Right hindlimb (tissue), 1 donor: ENCODE measurements at places on chromosomes 5 and 9.

DNA sequence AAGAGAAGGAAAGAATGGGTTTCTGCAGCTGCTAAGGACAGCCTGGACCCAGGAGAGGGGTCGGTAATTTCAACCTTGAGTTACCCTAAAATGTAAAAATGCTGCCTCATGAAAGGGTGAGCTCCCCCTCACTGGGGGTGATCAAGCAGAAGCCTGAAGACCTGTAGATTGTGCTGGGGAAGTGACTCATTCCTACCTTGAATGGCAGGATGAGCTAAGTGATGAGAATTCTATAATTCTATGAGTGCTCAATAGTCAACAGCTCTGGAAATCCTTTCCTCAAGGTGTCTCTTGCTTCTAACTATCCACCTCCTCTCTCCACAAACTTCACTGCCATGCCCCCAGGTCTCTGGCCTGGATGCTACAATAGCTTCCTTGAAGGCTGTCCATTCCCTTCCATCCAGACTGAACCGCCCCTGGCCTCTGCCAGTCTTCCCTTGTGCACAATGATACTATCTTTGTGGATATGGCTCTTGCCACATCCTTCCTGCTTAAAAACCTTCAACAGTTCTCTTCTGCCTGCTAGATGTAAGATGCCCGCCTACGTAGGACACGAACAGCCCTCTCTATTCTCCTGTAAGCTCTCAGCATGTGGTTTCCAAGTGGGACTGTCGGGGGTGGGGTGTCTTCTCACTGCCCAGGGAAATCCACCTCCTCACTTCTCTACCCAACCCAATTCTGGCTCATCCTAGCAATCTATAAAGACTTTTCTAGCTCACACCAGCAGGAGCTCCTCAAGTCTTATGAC is 50.6 kb downstream of the PTPN3 start:
- DNase-seq: no peak

DNA sequence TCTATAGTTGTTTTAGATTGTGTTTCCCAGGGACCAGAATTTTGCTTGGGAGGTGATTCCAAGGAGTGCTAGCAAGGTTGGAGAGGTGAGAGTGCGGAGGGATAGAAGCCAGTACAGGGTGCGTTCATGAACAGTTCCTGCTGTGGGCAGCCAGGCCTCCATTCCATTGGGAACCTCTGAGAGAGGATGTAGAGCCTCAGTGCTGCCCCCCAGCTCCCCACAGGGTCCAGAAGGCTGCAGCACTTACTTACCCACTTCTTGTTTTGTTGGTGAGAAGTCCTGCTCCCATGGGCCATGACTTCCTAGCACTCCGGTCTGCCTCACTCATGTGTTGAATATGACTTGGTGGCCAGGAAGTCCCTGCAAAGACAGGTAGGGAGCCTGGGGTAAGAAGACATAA is 128.2 kb upstream of the GAS1 start:
- no peak for DNase-seq

- DNase-seq: no peak
These were observed 24.7 kb downstream of the BTF3 start for GRCh38 chr5:73522989-73523388.

GRCh38 chr5:135064235-135064570 is 30.2 kb upstream of the PITX1 start:
- no peak for DNase-seq

DNA sequence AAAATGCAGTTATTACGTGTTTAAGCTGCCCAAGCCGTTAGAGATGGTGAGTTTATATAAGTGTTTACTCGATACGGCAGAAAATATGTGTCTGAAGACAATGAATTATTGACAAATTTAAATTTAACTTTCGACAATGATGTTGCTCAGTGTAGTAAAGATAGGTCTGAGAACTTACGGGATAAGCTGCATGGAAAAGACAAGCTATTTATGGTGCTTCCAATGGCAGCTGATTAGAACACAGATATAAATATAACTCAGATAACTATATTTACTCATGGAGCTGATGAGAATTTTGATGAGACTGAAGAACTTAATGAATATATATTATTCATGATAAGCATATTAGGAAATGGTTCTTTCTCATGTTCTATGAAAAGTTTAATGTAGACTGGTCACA is 139.3 kb downstream of the AUH start:
- DNase-seq: no peak

DNA sequence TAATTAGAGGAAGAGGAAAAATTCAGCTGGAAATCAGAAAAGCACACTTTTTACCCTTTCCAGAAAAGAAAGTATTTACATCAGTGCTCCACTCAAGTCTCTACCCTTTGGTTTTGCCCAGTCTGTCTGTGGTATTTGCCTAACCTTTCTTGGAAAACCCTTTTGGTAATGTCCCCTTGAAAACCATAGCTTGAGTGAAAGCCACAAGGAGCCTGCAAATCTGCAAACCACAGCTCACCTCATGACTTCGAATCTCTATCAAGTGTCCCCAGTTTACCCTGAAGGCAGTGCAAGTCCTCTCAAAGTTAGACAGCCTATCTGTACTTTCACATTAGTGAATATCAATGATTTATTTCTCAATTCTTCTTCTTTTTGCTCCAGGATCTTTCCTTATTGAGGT is 162.1 kb upstream of the TSLP start:
- no peak for DNase-seq

DNA sequence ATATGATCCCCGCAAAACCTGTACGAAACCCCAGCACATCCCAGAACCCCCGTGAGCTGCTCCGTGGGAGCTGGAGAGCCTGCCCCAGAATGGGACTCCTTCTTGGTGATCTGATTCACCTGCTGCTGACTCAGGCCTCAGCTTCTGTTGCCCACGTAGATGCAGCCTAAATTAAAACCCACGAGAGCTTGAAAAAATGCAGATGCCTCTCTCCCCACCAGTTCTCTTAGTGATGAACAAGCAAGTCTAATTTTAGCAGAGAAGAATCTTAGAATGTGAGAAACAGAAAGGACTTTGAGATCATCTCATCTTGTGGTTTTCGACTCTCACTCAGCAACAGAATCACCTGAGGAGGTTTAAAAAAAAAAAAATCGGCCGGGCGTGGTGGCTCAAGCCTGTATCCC is 57.6 kb downstream of the TMOD1 start:
- DNase-seq: no peak

- no peak for DNase-seq
These were observed 3.9 kb downstream of the SPTAN1 start for GRCh38 chr9:128556276-128556675.

DNA sequence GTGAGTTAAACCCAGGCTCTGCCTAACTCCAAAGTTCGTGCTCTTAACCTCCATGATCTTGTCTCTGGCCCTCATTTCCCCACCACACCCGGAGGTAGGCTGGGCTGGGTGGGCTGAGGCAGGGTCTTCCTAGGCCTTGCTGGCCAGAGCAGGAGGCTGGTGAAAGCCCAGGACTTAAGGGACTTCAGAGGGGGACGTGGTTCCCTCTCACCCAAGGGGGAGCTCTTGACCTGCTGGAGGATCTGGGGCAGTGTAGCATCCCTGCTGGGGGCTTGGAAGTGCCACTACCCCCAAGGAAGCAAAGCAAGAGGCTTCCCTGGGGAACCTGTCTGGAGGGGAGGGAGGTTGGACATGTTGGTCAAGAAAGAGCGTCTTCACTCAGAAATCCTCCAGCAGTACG is 14.7 kb downstream of the PITX1 start:
- DNase-seq: peak; percentile 19

DNA sequence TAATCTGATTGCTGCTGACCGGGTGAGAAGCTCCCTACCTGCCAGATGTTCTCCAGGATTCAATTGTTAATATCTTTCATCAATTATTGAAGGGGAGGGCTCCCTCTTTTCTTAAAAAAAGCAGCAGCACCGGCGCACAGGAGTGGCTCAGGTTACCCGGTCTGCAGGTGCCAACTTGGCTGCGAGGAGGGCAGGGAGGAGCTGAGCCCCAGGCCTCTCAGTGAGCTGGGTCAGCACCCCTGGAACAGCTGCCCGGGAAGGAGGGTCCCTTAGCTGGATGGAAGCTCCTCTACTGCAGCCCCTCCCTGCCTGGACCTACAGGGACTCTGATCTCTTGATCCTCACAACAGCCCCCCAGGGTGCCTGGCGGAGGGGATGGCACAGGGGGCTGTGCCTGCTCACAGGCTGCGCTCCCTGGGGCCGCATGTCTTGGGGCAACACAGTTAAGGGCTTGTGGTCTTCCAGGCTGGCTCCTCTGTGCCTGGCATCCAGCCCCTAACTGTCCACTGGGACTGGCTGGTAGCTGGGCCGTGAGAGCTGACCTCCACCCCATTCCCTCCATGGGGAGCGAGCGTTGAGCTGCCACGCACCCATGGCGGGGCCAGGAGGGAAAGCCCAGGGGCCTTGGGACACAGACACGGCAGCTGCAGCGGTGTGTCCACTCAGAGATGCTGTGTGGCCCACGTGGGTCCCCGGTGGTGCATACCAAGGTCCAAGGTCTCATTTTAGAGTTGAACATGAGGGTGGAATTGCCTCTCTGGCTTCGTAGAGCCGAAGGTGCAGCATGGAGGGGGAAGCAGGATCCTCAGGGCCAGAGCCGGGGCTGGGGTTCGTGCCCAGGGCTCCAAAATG is 28.6 kb upstream of the TMEM250 start:
- DNase-seq: no peak

DNA sequence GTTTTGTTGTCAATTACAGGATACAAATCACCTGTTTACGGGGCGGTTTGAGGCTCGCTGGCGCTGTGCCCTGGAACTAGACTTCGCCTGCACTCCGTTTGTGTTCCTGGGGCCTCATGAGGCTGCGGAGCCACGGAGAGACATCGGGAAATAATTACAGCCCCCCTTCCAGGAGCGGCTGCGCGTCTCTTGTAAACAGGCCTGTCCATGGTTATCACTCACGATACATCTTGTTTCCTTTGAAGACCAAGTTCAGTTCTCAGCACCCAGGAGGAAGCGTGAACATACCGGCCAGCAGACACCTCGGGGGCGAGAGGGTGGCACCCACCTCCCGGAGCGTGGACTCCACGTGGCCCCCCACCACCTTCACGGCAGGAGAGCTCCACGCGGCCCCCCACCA is 297.1 kb upstream of the IRX4 start:
- no peak for DNase-seq

GRCh38 chr9:34154057-34154456 is 24.8 kb upstream of the UBAP1 start:
- no peak for DNase-seq

GRCh38 chr5:28254846-28255245 is 1216.5 kb upstream of the CDH9 start:
- DNase-seq: no peak

- DNase-seq: no peak
These were observed 5.4 kb upstream of the ZDHHC12 start for GRCh38 chr9:128729302-128729701.

DNA sequence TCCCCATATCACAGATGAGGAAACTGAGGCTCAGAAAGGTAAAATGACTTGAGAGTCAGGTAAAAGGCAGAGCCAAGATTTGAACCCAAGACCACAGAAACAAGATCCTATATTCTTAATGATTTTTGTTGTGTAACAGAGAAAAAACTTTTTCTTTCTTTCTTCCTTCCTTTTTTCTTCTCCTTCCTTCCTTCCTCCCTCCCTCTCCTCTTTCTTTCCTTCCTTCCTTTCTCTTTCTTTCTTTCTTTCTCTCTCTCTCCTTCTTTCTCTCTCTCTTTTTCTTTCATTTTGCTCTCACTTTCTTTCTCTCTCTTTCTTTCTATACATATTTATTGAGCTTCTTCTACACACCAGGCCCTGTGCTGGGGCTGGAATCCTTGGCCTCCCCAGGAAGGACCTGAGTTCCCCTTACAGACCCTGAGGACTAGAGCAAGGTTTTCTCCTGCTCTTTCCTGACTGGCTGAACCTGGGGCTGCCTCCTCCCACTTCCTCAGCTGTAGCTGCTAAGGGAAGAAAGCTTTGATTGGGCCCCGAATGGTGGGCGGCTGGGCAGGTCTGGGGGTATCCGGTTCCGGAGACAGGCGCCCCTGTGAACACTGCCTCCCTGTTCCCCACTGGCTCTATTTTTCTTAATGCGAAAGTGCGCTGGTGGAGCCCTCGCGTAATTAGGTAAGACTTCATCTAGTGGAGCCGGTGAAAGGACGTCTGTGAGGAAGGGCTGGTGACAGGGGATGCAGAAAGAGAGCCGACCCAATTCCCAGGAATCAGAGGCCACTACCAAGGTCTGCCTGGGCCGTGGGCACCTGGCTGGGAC is 27.4 kb upstream of the KIF12 start:
- DNase-seq: peak; percentile 24

- no peak for DNase-seq
These were observed 220.3 kb upstream of the GAS1 start for GRCh38 chr9:87167582-87167981.
